ENCODE measurements at places on chromosomes 1 and 21. TPM values are rescaled to one million over a fixed set of nuclear protein-coding genes. Genes with fewer than 3 reads are reported as not detected.

The OR14K1 gene
- not detected for total RNA-seq

The LRRIQ3 gene
- 0.16 TPM for total RNA-seq

The IFFO2 gene
- total RNA-seq, result 7.5 TPM

The CTSK gene
- total RNA-seq, result 2.8 TPM

The DBT gene
- total RNA-seq, result 14.7 TPM

DNA sequence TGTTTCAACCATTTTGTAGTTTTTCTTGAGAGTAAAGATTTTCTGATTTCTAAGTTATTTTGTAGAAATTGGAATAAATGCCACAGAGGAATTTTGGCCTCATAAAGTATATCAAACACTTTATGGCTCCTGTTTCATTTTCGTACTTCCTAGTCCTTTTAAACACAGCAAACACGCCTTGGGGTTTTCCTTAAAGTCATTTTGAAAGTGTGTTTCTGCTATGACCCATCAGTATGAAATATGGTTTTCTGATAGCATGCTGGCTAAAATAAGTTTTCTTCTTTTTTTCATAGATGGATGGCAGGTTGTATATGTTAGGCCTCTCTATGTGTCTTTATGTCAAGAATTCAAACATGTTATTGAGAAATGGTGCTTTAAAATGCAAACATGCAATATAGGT, 940.1 kb upstream of the TMPRSS15 start:
- no peak overlapping the region for H3K4me3 ChIP-seq
- DNase-seq, result no peak
- H3K4me1 ChIP-seq, result no peaks in the 10 kb centered on the region
- no peaks in the 10 kb centered on the region for H3K27me3 ChIP-seq

DNA sequence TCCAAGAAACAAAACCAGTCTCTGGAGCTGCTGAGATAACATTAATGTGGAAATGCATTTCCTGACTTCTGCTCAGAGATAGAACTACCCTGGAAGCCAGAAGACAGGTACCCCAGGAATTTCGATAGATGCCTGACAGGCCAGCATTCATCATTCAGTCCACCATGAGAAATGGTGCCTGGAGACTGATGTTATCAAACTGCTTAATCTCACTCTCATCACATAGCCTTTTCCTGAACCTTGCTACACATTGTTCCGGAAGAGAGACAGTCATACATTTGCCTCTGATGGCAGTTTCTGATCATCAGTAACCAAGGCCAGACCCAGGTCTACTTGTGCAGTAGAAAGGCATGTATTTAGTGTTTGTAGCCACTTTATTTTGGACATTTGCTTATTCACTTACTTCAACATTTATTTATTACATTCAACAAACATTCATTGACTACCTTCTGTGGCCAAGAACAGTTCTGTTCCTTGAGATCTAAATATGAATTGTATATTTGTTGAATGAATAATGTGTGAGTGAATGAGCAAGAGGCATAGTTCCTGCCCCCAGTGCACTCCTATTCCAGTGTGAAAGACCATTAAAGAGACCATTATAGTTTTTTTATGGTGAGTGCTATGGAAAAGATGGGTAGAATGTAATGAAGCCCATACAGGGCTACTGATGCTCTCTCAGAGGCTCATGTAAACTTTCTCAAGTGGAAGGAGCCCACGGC, 485.7 kb downstream of the NUF2 start:
- no peak overlapping the region for H3K27ac ChIP-seq
- H3K36me3 ChIP-seq, result no peaks in the 10 kb centered on the region
- peaks cover 11% of the 10 kb centered on the region for H3K4me1 ChIP-seq
- no peak overlapping the region for H3K4me3 ChIP-seq
- no peak for DNase-seq

- H3K4me3 ChIP-seq, result no peak overlapping the region
- H3K4me1 ChIP-seq, result peaks cover 23% of the 10 kb centered on the region
- no peaks in the 10 kb centered on the region for H3K36me3 ChIP-seq
- no peaks in the 10 kb centered on the region for H3K27me3 ChIP-seq
- no peak overlapping the region for H3K27ac ChIP-seq
- no peak for DNase-seq
These were observed 305.0 kb downstream of the ST6GALNAC3 start for GRCh38 chr1:76379506-76379905.

DNA sequence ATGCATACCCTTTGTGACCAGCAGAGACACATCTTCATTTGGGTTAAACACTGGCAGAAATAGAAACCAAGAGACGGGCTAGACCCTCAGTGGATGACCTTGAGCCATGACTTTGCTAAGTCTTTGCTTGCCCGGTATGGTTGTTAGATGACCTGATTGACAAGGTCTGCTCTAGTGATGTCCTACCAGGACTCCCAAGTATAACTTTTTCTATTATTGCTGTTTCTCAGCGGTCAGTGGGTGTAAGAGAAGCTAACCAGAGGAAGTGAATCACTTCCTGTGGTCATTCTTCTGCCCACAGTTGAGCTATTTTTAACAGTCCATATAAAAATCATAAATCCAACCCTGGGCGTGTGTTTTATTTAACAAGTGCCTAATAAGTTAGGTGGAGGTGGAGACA, 126.2 kb upstream of the ETS2 start:
- no peak overlapping the region for H3K4me3 ChIP-seq
- H3K27me3 ChIP-seq, result no peaks in the 10 kb centered on the region
- no peak for DNase-seq
- H3K36me3 ChIP-seq, result no peaks in the 10 kb centered on the region
- no peaks in the 10 kb centered on the region for H3K4me1 ChIP-seq
- H3K27ac ChIP-seq, result no peak overlapping the region

GRCh38 chr1:107294686-107295085, 153.8 kb downstream of the NTNG1 start:
- H3K27ac ChIP-seq, result no peak overlapping the region
- no peaks in the 10 kb centered on the region for H3K4me1 ChIP-seq
- H3K4me3 ChIP-seq, result no peak overlapping the region
- H3K27me3 ChIP-seq, result no peaks in the 10 kb centered on the region
- no peaks in the 10 kb centered on the region for H3K36me3 ChIP-seq

DNA sequence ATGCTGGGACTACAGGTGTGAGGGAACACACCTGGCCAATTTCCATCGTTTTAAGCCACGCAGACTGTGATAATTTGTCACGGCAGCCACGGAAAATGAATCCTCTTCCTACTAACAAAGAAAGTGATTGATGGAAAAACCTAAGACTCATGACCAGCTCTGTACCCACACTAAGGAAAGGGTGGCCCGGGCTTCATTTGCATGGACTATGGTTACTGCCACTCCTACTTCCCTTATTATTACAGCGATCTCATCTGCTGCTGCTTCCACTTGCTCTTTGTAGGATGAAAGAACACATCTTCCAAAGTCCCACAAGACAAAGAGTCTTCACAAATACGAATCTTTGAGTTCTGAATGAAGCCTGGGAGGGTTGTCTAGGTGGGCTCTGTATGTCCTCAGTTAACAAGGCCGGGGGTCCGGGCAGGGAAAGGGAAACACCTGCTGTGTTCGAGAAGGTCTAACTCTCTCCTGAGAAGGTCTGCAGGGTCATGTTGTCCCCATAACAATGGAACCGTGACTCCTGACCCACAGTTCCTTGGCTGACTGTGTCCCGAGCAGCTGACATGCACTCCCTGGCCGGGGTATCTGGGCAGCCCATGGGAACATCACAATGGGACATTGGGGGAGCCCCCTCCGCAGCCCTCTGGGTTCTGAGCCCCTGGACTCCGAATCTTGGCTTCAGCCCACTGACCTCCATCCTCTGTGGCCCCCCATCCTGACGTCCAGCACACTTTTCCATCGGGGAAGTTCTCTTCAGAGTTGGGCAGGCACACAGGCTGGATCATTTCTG, 13.3 kb upstream of the TFF1 start:
- no peak for DNase-seq
- H3K27me3 ChIP-seq, result no peaks in the 10 kb centered on the region
- no peak overlapping the region for H3K27ac ChIP-seq
- no peaks in the 10 kb centered on the region for H3K4me1 ChIP-seq

DNA sequence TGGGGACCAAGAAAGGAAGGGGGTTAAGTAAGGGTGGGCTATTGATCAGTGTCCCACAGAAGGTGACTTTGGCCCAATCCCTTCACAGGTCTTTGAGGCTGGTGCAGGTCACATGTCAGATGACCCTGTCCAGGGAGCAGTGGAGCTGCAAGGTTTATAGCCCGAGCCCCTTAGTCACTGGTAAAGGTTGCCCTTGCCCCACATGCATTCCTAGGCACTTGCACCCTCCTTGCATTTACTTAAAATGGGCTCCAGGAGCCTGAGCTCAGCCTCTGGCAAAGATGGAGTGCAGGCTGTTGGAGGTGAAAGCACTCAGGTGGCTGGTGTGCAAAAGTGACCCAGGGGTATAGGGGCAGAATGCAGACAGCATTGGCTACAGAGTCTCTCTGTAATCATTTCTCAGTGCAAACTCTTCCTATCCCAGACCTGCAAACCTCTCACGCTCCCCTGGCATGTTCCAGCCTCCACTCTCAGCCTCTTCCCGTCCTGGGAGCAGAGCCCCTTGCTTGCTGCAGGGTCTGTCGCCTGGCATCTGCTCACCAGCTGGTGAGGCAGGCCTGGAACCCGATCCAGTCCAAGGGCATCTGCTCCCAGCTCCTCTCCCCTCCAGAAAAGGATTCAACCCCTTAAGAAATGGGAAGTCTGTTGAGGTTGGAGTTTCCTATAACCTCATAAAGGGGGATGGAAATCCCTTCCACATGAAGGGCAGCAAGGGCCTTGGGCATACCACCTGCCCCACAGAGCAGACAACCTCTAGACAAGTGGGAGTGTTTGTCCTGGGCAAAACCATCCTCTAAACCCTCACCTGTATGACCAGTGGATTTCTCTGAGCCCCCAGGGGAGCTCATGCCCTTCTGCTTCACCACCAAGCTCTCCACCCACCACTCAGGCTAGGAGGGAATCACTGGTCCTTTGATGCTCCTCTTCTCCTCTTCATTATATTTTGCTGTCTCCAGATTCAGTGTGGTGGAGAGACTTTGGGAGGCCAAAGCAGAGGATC, 23.1 kb upstream of the PTPRF start:
- H3K36me3 ChIP-seq, result no peaks in the 10 kb centered on the region
- no peak for DNase-seq
- H3K27me3 ChIP-seq, result no peaks in the 10 kb centered on the region
- no peak overlapping the region for H3K4me3 ChIP-seq
- peaks cover 7% of the 10 kb centered on the region for H3K4me1 ChIP-seq
- H3K27ac ChIP-seq, result no peak overlapping the region

GRCh38 chr1:208101661-208102431, 142.3 kb downstream of the PLXNA2 start:
- peaks cover 30% of the 10 kb centered on the region for H3K4me1 ChIP-seq
- H3K4me3 ChIP-seq, result no peak overlapping the region
- H3K36me3 ChIP-seq, result no peaks in the 10 kb centered on the region
- no peak overlapping the region for H3K27ac ChIP-seq
- H3K27me3 ChIP-seq, result no peaks in the 10 kb centered on the region

DNA sequence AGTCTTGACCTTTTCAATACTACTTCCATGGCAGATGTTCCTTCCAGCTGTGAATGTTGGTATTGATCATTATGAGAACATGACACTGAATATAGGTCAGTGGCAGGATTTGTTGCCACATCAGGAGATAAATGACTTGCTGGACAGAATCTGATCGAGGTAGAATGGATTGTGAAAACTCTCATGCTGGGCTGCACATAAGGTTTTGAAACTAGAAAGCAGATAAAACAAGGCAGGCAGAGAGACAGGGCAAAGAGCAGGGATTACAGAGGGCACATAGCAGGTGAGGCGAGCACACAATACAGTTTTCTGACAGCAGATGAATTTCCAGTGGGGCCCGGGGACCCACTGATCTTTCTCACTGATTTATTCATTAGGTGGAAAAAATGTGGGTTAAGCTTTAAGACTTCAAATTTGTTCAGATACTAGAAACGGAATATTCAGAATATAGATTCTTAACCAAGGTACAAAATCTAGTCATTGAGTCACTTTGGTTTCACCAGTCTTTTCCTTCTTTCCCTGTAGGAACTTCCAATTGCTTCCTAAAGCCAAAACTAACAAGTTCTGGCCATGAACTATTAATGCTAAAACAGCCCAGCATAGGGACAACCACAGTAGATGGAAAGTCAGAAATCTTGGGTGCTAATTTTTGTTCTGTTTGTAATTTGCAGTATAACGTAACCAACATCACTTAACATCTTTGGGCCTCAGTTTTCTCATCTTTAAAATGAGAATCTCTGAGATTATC, 296.0 kb upstream of the PTBP2 start:
- peaks cover 18% of the 10 kb centered on the region for H3K4me1 ChIP-seq
- H3K36me3 ChIP-seq, result no peaks in the 10 kb centered on the region
- H3K27me3 ChIP-seq, result no peaks in the 10 kb centered on the region
- H3K4me3 ChIP-seq, result no peak overlapping the region
- no peak for DNase-seq

DNA sequence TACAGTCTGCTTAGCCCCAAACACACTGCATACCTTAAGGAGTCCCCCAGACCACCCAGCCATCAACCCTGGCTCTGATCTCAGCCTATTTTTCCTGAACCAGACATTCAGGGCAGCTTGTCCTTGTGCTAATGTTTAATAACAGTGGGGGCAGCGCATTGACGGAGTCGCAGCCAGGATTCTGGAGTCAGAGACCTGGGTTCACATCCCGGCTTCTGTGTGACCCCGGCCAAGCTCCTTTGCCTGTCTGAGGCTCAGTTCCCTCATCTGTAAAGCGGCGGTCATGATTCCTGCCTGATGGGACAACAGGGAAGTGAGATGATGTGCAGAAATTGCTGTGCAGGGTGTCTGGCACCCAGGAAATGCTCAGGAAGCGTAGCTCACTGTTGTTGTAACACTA, 63.1 kb downstream of the MATN1 start:
- DNase-seq, result no peak
- H3K36me3 ChIP-seq, result no peaks in the 10 kb centered on the region
- no peak overlapping the region for H3K27ac ChIP-seq
- H3K4me3 ChIP-seq, result no peak overlapping the region
- H3K4me1 ChIP-seq, result no peaks in the 10 kb centered on the region

DNA sequence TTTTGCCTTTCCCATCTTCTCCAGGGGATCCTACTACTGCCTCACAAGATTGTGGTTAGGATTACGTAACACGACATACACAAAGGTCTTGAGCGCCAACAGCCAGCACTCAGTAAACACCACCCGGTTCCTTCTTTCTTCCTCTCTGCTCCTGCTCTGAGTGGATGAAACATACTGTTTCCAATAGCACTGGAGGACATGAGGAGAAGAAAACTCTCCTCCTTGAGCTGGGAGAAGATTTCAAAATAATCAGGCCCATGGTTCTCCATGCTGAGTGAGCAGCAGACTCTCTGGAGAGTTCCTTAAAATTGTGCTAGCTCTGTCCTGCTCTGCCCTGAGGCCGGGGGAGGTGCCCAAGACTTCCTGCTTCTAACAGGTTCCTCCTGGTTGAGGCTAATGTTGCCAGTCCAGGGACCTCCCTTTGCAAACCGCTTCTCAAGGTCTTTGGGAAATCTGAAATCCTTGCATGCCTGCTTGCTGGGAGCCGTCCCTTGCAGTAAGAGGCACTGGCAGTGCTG, 29.4 kb upstream of the MX1 start:
- H3K4me1 ChIP-seq, result no peaks in the 10 kb centered on the region
- no peak overlapping the region for H3K4me3 ChIP-seq
- no peak overlapping the region for H3K27ac ChIP-seq
- H3K36me3 ChIP-seq, result peaks cover 3% of the 10 kb centered on the region

GRCh38 chr1:228964178-228965089, 229.2 kb downstream of the RHOU start:
- DNase-seq, result no peak
- no peaks in the 10 kb centered on the region for H3K27me3 ChIP-seq
- H3K4me1 ChIP-seq, result 0 out of 2 replicates have a peak, but pooled peaks cover 5% of the 10 kb centered on the region
- H3K36me3 ChIP-seq, result no peaks in the 10 kb centered on the region

GRCh38 chr21:17390569-17390968, 122.3 kb upstream of the CXADR start:
- H3K27me3 ChIP-seq, result no peaks in the 10 kb centered on the region
- H3K27ac ChIP-seq, result no peak overlapping the region
- H3K36me3 ChIP-seq, result no peaks in the 10 kb centered on the region
- peaks cover 10% of the 10 kb centered on the region for H3K4me1 ChIP-seq
- no peak for DNase-seq
- H3K4me3 ChIP-seq, result no peak overlapping the region
